Central memory CD8-positive, alpha-beta T cell (primary cell): ENCODE measurements at places on chromosomes 11 and 22.

DNA sequence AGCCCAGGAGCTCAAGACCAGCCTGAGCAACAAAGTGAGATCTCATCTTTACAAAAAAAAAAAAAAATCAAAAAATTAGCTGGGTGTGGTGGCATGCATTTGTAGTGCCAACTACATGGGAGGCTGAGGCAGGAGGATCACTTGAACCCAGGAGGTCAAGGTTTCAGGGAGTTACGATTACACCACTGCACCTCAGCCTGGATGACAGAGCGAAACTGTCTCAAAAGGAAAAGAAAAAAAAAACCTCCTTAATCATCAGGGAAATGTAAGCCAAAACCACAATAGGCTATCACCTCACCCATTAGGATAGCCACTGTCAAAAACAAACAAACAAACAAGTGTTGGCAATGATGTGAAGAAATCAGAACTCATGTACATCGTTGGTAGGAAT lies 13.4 kb downstream of the DGCR2 start:
- peak overlapping the region; percentile 82 for H3K27ac ChIP-seq
- H3K36me3 ChIP-seq = peaks cover 16% of the 10 kb centered on the region
- H3K27me3 ChIP-seq = no peaks in the 10 kb centered on the region

DNA sequence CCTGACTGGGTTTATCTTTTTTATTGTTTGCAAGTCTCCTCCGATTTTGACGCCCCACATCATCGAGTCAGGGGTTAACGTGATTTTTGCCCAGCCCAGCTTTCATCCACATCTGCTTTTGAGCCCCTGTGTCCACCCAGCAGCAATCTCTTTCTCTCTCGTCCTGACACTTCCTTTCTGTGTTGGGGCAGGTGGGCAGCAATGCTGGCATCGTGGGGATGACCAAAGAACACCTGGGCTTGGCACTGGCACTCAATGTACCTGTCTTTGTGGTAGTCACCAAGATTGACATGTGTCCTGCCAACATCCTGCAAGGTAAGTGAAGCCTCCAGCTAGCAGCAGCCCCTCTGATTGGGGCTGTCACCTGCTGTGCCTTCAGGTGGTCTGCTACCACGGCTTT lies 15.8 kb downstream of the GTPBP1 start:
- H3K4me3 ChIP-seq = no peak overlapping the region
- no peaks in the 10 kb centered on the region for H3K27me3 ChIP-seq
- H3K27ac ChIP-seq = no peak overlapping the region
- H3K4me1 ChIP-seq = peaks cover 19% of the 10 kb centered on the region
- peaks cover 72% of the 10 kb centered on the region for H3K36me3 ChIP-seq

- no peaks in the 10 kb centered on the region for H3K27me3 ChIP-seq
- no peak for DNase-seq
- no peak overlapping the region for H3K27ac ChIP-seq
- H3K4me3 ChIP-seq = peak overlapping the region; percentile 65
These were observed 24.7 kb upstream of the SORL1 start for GRCh38 chr11:121427400-121427744.

DNA sequence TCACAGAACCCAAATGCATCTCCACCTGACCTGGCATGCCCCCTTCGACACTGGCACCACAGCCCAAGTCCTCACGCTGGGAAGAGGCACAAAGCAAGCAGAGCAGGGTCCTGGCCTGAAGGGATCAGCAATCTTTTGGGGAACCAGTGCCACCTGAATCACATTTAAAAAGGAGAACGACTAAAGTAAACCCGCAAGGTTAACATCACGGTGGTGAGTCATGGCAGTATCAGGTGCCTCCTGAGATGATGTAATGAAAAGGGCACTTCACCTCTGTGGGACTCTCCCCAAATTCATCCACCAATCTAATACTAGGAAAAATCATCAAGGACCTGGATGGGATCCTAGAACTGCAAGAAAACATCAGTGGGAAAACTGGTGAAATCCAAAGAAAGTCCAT lies 44.9 kb downstream of the PACSIN2 start:
- H3K4me1 ChIP-seq = peaks cover 50% of the 10 kb centered on the region
- no peak overlapping the region for H3K4me3 ChIP-seq
- no peak for DNase-seq
- H3K27me3 ChIP-seq = no peaks in the 10 kb centered on the region

DNA sequence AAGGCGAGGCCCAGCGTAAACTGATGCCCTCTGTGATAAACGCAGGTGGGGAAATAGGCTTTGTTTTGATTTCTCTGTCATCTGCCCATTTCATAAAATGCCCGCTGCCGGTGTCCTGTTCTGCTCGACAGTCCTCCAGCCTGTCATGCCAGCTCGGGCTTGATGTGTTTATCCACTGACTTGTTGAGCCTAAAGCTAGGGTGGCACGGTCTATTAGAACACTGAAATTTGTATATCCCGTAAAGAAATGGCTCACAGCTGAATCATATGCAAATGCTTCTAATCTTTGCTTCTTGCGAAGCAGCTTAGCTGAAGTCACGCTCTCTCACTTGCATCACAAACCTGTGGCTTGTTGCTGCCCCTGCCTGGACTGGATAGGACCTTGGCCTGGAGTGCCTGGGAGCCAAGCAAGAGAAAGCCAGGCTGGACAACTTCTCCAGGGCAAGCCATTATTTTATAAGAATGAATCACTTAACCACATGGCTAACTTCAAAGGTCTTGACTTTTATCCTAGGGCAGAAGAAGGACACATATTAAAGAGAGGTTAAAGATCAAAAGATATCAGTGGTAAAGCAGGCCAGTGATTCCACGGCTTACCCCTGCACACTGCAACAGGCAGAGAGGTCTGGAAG lies 33.1 kb downstream of the EHF start:
- H3K4me1 ChIP-seq = peaks cover 34% of the 10 kb centered on the region
- H3K36me3 ChIP-seq = peaks cover 6% of the 10 kb centered on the region
- DNase-seq = no peak

DNA sequence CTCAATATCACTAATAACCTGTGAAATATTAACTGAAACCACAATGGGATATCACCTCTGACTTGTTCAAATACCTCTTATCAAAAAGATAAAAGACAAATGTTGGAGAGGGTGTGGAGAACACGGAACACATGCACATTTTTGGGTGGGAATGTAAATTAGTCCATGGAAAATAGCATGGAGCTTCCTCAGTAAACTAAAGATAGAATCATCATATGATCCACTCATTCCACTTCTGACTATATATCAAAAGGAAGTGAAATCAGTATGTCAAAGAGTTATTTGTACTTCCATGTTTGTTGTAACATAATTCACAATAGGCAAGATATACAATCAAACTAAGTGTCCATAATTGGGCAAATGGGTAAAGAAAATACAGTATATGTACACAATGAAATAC lies 57.4 kb downstream of the TYR start:
- no peaks in the 10 kb centered on the region for H3K36me3 ChIP-seq
- no peaks in the 10 kb centered on the region for H3K27me3 ChIP-seq
- no peak for DNase-seq
- H3K4me3 ChIP-seq = no peak overlapping the region
- no peaks in the 10 kb centered on the region for H3K4me1 ChIP-seq
- H3K27ac ChIP-seq = no peak overlapping the region

DNA sequence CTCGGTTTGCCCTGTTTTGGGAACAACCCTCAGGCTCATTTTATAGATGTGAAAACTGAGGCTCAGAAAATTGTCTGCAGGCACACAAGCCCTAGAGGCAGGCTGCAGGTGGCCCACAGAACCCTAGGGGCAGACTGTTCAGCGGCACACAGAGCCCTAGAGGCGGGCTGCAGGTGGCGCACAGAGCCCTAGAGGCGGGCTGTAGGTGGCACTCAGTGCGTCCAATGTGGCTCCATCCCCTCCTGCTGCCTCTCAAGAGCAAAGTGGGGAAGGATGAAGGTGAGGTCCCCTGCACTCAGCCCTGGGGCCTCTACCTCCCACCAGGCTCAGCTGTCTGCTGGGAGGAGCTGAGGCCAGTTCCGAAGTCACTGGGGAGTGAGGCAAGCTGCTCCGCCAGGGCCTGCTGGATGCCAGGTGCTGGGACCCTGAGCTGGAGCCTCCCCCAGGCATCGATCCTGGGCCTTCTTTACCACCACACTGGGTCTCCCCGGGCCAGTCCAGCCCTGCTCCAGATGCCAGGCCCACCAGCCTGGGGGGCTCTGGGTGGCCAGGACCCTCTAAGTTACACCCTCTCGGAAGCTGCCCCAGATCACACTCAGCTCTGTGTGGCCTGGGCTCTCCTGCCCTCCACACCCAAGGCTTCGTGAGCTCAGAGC lies 2.3 kb downstream of the ACY3 start:
- H3K27ac ChIP-seq = no peak overlapping the region
- H3K36me3 ChIP-seq = peaks cover 6% of the 10 kb centered on the region
- H3K27me3 ChIP-seq = no peaks in the 10 kb centered on the region

- no peak overlapping the region for H3K27ac ChIP-seq
- no peaks in the 10 kb centered on the region for H3K27me3 ChIP-seq
- no peak for DNase-seq
- H3K36me3 ChIP-seq = peaks cover 2% of the 10 kb centered on the region
- H3K4me1 ChIP-seq = no peaks in the 10 kb centered on the region
These were observed 87.7 kb downstream of the UBASH3B start for GRCh38 chr11:122743097-122743741.

DNA sequence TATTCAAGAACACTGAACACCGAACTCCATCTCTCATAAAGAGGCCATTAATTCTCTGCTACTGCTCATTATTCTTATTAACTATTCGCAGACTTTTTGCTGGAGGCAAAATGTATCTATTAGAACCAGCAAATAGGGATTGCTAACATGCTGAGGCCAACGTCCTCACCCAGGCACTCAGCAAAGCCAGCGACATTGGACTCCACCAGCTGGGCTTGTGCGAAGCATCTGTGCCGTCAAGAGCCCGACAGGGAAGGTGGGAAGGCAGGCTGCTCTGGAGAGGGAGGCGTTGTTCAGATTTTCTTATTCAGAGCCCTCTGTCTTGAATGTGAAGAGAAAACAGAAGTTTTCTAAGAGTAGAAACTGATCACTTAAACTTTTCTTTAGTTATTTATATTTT lies 615.6 kb upstream of the KIRREL3 start:
- H3K27ac ChIP-seq = no peak overlapping the region
- H3K27me3 ChIP-seq = no peaks in the 10 kb centered on the region
- H3K4me1 ChIP-seq = no peaks in the 10 kb centered on the region
- H3K36me3 ChIP-seq = peaks cover 2% of the 10 kb centered on the region
